Adrenal gland (tissue), 19 donors: ENCODE measurements at places on chromosomes 4 and X. TPM values are rescaled to one million over a fixed set of nuclear protein-coding genes. Genes with fewer than 3 reads are reported as not detected.

DNA sequence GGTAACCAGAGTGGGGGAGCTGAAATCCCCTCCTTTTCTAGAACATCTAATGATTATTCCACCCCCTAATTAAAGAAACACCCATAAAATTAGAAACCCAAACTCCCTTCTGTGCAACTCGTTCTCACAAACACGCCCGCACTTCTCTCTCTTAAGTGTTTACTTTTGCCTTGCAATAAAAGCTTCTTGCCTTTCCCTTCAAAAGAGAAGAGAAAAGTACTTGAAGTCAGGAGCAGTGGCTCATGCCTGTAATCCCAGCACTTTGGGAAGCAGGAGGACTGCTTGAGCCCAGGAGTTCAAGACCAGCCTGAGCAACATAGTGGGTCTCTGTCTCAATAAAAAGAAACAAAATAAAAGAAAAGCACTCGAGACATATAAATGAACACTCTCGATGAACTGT, 3.6 kb upstream of the GPR173 start:
- no peak for DNase-seq

DNA sequence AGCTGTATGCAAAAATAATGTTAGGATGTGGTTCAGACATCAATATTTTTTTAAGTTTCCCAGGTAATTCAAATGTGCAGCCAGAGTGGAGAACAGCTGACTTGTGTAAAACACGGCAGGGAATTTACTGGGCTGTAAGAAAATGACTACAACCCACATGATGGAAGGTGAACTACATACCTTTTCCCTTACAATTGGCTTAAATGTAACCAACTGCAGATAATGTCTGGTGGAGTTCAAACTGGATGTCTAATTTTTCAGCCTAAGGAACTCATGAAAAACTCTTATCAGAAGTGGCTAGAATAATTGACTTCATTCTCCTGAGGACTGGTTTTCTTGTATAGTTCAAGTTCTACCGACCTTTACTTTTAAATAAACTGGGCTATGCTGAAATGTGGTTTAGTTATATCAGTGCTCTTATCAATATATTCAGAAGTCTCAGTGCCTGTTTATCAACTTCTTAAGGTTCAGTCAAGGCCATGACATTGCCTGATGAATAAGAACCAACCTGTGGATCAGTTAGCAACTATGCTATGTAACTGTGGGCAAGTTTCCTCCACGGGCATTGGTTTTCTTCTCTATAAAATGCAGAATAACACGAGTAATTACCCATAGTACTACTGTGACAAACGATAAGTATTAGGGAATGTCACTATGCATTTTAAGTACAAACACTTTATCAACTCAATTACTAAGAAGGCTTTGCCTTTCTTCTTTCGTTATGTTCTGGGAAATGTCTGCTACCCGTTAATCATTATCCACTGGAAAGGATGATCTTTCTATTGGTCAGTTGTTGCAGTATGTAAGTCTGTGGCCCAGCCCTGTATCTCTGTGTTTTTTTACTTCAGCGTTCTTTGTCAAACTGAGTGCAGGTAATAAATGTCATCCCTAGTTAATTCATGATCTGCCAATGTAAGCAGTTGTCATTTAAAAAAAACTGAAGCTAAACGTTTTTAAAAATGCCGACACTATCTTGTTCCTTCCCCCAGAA, 181.6 kb downstream of the PCDH7 start:
- DNase-seq = no peak

DNA sequence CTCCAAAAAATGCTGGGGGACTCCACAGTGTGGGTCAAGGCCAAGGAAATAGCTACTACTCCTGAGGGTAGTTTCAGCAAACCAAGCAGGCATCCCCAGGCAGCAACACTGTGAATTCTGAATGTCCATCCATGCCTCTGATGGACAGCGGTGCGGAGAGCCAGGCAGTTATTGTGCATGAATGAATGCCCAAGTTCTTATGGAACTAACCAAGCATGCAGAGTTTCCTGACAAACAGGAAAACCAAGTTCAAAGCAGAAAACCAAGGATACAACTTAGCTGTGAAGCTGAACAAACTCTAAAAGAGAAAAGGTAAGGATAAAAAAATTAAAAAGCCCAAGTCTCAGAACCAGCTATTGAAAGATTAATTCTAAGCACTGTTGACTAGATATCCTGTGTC, 642.6 kb upstream of the HS3ST1 start:
- no peak for DNase-seq

GRCh38 chrX:66601522-66601921, 37.4 kb downstream of the EDA2R start:
- no peak for DNase-seq

CYBB gene
- total RNA-seq = 96.3 TPM

DNA sequence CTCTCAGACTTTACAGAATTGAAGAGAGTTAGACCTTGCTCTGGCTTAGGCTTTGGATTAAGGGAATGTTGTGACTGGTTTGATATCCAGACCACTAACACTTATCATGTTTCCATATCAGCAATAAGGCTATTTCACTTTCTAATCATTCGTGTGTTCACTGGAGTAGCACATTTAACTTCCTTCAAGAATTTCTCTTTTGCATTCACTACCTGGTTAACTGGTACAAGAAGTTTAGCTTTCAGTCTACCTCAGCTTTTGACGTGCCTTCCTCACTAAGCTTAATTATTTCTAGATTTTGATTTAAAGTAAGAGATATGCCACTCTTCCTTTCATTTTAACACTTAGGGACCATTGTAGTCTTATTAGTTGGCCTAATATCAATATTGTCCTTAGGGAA, 62.6 kb downstream of the CASP6 start:
- no peak for DNase-seq

NKX1-1 gene
- not detected for total RNA-seq
